ENCODE measurements at places on chromosomes 5 and 9. TPM values are rescaled to one million over a fixed set of nuclear protein-coding genes. Genes with fewer than 3 reads are reported as not detected.

Gene TMOD1
- 17.2 TPM for total RNA-seq

Gene ECM2
- 28.6 TPM for total RNA-seq

Gene TAS2R1
- total RNA-seq = not detected

Gene RXFP3
- 0.18 TPM for total RNA-seq

Gene TRAPPC13
- total RNA-seq = 26.4 TPM

Gene CAMLG
- total RNA-seq = 43.7 TPM

Gene IFNB1
- not detected for total RNA-seq

Gene OR5C1
- not detected for total RNA-seq

Gene LHX2
- 0.12 TPM for total RNA-seq

Gene SPINK4
- total RNA-seq = not detected

Gene MAT2B
- total RNA-seq = 72.5 TPM

Gene CCL21
- 26.2 TPM for total RNA-seq

Gene C9orf43
- total RNA-seq = 0.88 TPM

Gene PRRC2B
- total RNA-seq = 151 TPM

Gene TXNDC8
- not detected for total RNA-seq

Gene EQTN
- total RNA-seq = 1.4 TPM

Gene PDZD2
- total RNA-seq = 25.3 TPM

Gene PCDHGB1
- 6.0 TPM for total RNA-seq

Gene WWC1
- 50.3 TPM for total RNA-seq

Gene SMIM15
- total RNA-seq = 43.4 TPM

Gene TRIM41
- total RNA-seq = 22.5 TPM

Gene ACTBL2
- total RNA-seq = not detected

Gene PLAC8L1
- not detected for total RNA-seq

Gene C9orf152
- 0.18 TPM for total RNA-seq

Gene ELAVL2
- total RNA-seq = 2.0 TPM

Gene SOX30
- 0.06 TPM for total RNA-seq

Gene NACC2
- total RNA-seq = 9.5 TPM

Gene ABLIM3
- total RNA-seq = 5.7 TPM

Gene MRPL22
- 25.1 TPM for total RNA-seq

Gene PCDHGA9
- total RNA-seq = 9.8 TPM

Gene MELK
- 10.5 TPM for total RNA-seq

Gene DBH
- 1.1 TPM for total RNA-seq

All from metanephros (tissue), 2 donors.